ENCODE measurements at places on chromosomes 7 and 10. TPM values are rescaled to one million over a fixed set of nuclear protein-coding genes. Genes with fewer than 3 reads are reported as not detected.

GRCh38 chr10:99926925-99927720, 82.6 kb downstream of the DNMBP start:
- no peak for DNase-seq

CFAP58 gene
- total RNA-seq = 0.74 TPM

PDE6C gene
- not detected for total RNA-seq

- DNase-seq = no peak
Observed at GRCh38 chr7:116306409-116307048, 96.2 kb downstream of the TES start.

GRCh38 chr10:54525816-54526215, 275.2 kb downstream of the PCDH15 start:
- DNase-seq = no peak

GRCh38 chr7:84231157-84231556, 36.6 kb upstream of the SEMA3A start:
- DNase-seq = no peak

DNA sequence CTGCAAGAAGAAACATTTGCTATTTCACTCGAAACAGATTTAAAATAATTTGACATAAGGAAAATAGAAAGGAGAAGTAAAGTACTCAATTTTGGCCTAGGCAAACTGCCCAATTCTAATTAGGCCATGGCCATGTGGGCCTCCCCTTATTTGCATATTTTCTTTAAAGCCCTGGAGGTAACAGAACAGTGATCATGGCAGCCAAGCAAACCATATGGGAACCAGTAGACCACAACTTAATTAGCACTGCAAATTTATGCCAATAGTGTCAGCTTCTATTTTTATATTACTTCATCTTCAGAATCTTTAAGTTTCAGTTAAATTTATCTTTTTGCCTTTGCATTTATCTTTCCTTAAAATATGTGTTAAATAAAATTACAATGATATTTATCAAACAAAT, 63.3 kb upstream of the THSD7A start:
- DNase-seq = no peak

GRCh38 chr7:159099711-159100231, 44.9 kb downstream of the VIPR2 start:
- DNase-seq = peak; percentile 11

GRCh38 chr7:55381189-55381588, 16.1 kb downstream of the LANCL2 start:
- no peak for DNase-seq

- DNase-seq = no peak
Observed at GRCh38 chr7:68694656-68695055, 903.6 kb upstream of the AUTS2 start.

DNA sequence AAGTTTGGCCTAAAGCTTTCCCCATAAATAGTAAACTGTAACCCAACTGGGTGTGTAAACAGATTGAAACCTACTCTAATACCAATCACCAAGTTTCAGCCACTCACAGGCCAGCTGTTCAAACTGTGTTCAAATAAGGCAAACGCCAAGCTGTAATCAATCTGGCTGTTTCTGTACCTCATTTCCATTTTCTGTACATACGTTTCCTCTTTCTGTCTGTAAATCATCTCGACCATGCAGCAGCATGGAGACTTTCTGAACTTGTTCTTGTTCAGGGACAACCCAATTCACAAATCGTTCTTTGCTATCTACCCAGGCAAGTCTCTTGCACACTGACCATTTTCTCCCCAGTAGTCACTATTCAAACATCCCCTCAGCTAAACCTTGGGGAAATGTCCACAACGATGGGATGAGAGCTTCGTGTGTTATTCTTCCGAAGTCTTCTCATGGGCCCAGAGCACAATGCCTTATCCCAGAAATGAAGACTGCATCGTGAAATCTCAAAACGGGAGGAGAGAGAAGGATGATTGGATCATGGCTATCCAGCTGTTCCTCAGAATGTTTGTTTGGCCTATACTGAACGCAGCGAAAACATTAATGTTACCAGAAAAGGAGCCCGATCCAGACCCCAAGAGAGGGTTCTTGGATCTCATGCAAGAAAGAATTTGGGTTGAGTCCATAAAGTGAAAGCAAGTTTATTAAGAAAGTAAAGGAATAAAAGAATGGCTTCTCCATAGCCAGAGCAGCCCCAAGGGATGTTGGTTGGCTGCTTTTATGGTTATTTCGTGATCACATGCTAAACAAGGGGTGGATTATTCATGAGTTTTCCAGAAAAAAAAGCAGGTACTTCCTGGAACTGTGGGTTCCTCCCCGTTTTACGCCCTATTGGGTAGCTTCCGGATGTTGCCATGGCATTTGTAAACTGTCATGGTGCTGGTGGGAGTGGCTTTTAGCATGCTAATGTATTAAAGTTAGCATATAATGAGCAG, 86.2 kb downstream of the SLC16A9 start:
- DNase-seq = no peak

GRCh38 chr10:72096115-72097000, 8.0 kb upstream of the SPOCK2 start:
- DNase-seq = no peak

- DNase-seq = no peak
Observed at GRCh38 chr10:18504161-18504560, 147.2 kb downstream of the NSUN6 start.

GRCh38 chr7:4957847-4958476, 1.0 kb downstream of the MMD2 start:
- no peak for DNase-seq

WDFY4 gene
- total RNA-seq = 0.96 TPM

MEOX2 gene
- 6.1 TPM for total RNA-seq

HABP2 gene
- 0.16 TPM for total RNA-seq

MKI67 gene
- 0.42 TPM for total RNA-seq

DNA sequence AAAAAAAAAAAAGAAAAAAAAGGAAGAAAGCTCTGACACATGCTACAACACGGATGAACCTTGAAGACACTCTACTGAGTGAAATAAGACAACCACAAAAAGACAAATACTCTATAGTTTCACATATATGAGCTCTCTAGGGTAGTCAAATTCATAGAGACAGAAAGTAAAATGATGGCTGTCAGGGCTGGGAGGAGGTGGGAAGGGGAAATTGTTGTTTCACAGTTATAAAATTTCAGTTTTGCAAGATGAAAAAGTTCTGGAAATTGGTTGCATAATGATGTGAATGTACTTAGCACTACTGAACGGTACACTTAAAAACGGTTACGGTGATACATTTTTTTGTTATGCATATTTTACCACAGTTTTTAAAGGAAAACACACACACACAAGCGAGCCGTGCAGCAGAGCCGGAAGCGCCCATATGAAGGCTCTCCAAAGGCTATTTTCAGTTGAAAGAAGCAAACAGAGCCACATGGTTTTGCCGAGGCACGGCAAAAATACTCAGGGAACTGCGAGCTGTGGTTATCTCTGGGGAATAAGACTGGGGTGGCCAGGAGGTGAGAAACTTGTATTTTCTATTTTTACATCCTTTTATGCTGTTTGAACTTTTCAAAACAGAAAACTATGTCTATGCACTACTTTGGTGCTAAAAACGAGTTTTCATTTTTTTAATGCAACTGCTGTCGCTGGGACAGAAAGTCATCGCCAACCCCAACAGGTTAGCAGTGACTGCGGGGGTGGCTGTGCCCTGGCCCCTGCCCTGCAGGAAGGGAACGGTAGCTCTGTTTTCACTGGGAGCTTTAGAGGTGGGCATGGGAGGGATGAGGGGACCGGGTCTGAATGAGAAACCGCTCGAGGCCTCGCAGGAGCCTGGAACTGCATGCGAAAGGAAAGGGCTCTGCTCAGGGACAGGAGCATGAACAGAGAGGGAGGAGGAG, 132.9 kb downstream of the OAT start:
- no peak for DNase-seq

- no peak for DNase-seq
Observed at GRCh38 chr10:103181244-103181643, 11.8 kb downstream of the NT5C2 start.

NODAL gene
- total RNA-seq = not detected

CPXM2 gene
- total RNA-seq = 5.2 TPM

VSTM4 gene
- 2.0 TPM for total RNA-seq

GRCh38 chr10:115903207-115903606, 369.8 kb downstream of the GFRA1 start:
- DNase-seq = no peak

DNA sequence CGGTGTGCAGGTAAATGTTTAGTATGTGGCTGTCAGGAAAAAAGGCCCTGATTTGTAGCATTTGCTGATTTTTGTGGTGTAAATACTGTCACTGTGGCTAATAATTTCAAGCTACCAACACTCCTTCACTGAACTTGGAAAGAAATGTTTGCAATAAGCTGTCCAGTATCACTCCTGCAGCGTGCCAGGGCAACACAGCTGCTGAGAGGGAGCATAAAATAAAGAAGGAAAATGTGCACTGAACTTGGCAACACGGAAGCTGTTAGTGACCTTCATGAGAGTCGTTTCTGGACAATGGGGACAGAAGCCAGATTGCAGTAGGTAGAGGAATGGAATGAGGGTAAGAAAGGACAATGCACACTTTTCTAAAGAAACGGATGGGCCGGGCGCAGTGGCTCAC, 37.9 kb upstream of the FHIP2A start:
- DNase-seq = no peak

- no peak for DNase-seq
Observed at GRCh38 chr7:27714831-27715444, 25.0 kb upstream of the TAX1BP1 start.

PRKCQ gene
- total RNA-seq = 17.9 TPM

GRCh38 chr7:130273933-130274255, 7.2 kb downstream of the CPA2 start:
- no peak for DNase-seq

SPDYE6 gene
- not detected for total RNA-seq

ZNF107 gene
- 1.2 TPM for total RNA-seq

DNA sequence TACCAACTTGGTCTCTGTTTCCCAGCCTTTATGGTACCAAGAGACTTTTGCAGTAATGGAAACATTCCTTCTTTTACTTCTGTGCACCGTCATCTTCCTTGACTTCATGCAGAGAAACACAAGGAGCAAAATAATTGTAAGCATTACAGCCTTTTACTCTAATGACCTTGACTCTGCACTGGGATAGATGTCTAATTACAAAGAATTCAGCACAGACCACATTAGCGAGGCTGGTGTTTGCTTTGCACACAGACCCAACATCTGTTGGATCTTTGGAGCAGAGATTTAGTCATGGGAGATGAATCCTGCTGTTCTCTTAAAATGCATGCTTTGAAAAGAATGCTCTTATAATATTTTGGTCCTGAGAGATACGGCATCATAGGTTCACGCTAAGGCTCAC, 261.6 kb downstream of the TWIST1 start:
- no peak for DNase-seq

DNA sequence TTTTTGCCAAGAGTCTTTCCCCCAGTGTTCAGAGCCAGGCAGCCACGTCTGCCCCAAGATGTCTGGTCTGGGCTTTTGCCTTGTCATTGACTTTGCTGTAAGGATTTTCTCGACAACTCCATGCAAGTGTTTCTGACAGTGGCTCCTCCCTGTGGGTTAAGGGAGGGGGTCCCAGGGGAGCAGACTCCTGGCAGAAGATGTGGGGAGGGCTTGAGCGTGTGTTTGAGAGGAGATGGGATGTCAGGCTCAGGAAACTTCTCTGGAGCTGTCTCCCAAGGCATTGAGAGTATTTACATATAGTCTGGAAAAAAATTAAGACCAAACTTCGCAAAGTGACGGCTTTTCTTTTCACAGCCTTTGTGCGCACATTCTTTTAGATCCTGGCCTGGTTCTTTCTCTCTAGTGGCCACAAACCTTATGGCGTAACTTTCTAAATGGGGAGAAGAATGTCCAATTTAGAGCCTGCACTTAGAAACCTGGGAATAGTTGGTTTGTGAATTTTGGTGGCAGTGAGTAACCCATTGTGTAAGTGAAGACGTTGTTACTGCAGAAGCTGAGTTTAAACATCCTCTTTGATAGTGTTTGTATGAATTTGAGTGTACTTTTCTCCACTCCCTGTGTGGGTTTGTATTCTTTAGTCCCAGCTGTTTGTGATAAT, 201.5 kb downstream of the LRMDA start:
- DNase-seq = peak; percentile 59

GRCh38 chr7:2019711-2020511, 212.8 kb downstream of the MAD1L1 start:
- DNase-seq = peak; percentile 80

ABCF2 gene
- total RNA-seq = 49.0 TPM

GAD2 gene
- total RNA-seq = not detected

DNA sequence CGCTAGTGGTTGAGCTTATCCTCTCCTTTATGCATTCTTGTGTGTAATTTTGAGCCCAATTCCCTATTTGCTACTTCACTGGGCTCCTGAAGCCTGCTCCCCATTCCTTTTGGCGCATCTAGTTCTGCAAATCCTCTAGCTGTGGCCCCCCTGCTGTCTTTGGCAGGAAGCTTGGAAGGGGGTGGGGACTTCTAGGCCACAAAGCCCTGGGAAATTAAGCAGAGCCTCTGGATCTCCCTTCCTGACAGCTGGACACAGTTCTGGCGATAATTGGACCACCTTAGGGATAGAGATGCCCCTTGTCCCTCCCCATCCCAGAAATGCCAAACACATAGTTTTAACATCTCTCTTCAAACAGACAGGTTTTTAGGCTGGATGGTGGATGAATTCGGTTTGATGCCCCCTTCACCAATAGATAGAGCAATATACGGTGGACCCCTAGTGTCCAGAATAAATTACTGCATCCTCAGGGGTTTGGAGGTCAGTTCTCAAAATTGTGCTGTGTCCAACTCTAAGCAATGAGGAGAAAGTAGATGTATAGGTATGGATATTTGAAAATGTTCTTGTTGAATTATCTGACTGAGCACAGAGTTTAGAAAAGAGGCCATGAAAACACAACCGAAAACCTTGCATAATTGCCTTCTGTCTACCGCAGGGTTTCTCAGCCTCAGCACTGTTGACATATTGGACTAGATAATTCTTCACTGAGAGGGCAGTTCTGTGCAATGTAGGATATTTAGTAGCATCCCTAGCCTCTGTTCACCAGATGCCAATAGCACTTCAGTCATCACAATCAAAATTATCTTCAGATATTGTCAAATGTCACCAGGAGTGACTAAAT, 75.5 kb downstream of the PAPSS2 start:
- no peak for DNase-seq

PDK4 gene
- 3,046 TPM for total RNA-seq

ZNF467 gene
- 1.7 TPM for total RNA-seq

WEE2 gene
- total RNA-seq = not detected

DNA sequence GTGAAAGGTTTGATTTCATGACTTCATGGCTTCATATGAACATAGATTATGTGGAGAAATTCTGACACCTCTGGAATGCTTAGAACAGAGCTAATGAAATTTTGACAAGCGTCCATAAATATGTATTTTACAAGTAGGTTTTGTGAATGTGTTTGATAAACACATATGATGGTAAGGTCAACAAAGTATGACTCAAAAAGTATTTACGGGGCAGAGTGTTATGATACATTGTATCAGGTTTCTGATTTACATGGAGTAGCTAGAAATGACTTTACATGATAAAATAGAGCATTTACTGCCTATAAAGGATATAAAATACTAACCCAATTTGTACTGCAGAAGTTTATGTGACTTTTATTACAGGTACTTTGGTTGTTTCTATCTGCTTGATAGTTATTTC, 206.3 kb downstream of the MDFIC start:
- DNase-seq = no peak

- DNase-seq = no peak
Observed at GRCh38 chr7:137527634-137528033, 184.1 kb upstream of the PTN start.

SORBS1 gene
- 145 TPM for total RNA-seq

ZNF117 gene
- 1.1 TPM for total RNA-seq

GRCh38 chr10:88297103-88297502, 286.0 kb downstream of the RNLS start:
- no peak for DNase-seq

GRCh38 chr7:41193738-41194282, 509.1 kb downstream of the INHBA start:
- no peak for DNase-seq

MMD2 gene
- not detected for total RNA-seq

NOBOX gene
- total RNA-seq = not detected

MSS51 gene
- 17.0 TPM for total RNA-seq

PLAU gene
- 11.7 TPM for total RNA-seq

Data from psoas muscle (tissue), 8 donors.